ENCODE measurements at places on chromosomes 6 and 20.

GRCh38 chr6:35487658-35488516, 9.0 kb downstream of the TEAD3 start:
- DNase-seq: no peak

- DNase-seq: no peak
These were observed 72.7 kb downstream of the QRSL1 start for GRCh38 chr6:106702046-106702445.

GRCh38 chr6:20301256-20301655, 89.0 kb upstream of the MBOAT1 start:
- DNase-seq: no peak

- DNase-seq: no peak
These were observed 639 bp upstream of the TULP4 start for GRCh38 chr6:158311626-158312025.

- no peak for DNase-seq
These were observed at the start of gene CNR1 for GRCh38 chr6:88165844-88166492. CNR1 (minus strand) TSS chr6:88166347; CDS start chr6:88145274, 21,073 bp downstream.

- DNase-seq: no peak
These were observed 632.3 kb downstream of the TFAP2B start for GRCh38 chr6:51450958-51451357.

- DNase-seq: no peak
These were observed 19.4 kb upstream of the SLC2A12 start for GRCh38 chr6:134071846-134072245.

DNA sequence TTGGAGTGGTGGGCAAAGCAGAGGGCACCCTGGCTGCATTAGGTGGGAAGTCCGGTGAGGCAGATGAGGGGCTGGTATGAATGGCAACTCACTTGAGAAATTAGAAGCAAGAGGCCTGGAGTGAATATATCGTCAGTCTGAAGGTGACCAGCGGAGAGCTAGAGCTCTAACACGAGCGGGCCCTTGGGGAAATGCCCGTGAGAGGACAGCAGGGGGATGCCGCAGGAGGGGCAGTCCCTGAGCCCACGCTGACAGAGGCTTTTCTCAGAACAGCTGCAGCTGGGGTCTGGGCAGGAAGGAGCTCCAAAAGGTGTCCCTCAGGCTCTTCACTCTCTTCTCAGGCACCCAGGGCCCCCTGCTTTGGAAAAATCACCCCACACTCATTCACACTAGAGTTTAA, 32.0 kb upstream of the CD93 start:
- peak; percentile 49 for DNase-seq

GRCh38 chr6:79512014-79512413, 25.2 kb downstream of the LCA5 start:
- DNase-seq: no peak

DNA sequence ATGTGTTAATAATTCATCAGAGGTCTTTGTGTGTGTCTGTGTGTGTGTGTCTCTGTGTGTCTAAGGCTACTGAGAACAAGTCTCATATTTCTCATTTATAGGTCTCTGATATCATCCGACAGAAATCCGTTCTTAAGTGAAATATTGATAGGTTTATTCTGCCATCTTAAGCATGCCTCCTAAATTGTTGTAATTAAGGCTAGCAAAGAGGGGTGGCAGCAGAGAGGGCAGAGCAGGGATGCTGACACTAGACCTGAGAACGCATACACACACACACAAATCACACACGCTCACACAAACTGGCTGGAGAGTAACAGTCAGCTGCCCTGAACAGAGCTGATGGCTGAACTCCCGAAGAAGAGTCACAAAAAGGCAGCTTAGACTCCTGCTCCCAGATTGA, 84.9 kb upstream of the LRFN2 start:
- no peak for DNase-seq

DNA sequence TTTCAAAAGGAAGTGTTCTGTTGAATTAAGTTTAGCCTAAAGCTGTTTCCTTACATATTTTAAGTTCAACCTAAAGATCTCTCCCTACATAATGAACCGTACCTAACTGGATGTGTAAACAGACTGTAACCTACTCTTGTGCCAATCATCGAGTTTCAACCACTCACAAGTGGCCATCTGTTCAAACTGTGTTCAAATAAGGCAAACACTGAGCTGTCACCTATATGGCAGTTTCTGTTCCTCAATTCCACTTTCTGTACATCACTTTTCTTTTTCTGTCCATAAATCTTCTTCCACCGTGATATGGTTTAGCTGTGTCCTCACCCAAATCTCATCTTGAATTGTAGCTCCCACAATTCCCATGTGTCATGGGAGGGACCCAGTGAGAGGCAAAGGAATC, 428.6 kb downstream of the HACE1 start:
- no peak for DNase-seq

GRCh38 chr20:31923388-31924331, 28.2 kb downstream of the PDRG1 start:
- peak; percentile 67 for DNase-seq

- no peak for DNase-seq
These were observed 92.1 kb downstream of the FYN start for GRCh38 chr6:111781041-111781708.

DNA sequence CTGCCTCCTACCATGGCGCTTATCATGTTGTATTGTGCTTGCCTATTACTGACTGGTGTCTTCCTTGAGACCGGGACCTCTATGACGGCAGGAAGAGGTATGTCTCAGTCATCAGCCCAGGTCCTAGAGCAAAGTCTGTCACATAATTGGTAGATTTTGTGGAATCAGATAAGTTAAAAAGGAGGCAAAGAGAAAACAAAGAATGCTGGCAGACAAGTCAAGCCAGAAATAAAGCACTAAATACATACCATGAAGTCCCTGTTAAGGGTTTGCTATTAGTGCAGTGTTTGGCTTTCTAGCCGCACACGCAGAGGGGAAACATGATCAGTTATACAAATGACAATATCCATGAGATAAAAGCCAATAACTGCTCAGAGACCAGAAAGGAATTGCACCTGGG, 6.0 kb downstream of the TOMM34 start:
- DNase-seq: no peak

- DNase-seq: no peak
These were observed 153.1 kb upstream of the RPS6KA2 start for GRCh38 chr6:166779963-166780683.
